ENCODE measurements at places on chromosomes 7 and 10.

DNA sequence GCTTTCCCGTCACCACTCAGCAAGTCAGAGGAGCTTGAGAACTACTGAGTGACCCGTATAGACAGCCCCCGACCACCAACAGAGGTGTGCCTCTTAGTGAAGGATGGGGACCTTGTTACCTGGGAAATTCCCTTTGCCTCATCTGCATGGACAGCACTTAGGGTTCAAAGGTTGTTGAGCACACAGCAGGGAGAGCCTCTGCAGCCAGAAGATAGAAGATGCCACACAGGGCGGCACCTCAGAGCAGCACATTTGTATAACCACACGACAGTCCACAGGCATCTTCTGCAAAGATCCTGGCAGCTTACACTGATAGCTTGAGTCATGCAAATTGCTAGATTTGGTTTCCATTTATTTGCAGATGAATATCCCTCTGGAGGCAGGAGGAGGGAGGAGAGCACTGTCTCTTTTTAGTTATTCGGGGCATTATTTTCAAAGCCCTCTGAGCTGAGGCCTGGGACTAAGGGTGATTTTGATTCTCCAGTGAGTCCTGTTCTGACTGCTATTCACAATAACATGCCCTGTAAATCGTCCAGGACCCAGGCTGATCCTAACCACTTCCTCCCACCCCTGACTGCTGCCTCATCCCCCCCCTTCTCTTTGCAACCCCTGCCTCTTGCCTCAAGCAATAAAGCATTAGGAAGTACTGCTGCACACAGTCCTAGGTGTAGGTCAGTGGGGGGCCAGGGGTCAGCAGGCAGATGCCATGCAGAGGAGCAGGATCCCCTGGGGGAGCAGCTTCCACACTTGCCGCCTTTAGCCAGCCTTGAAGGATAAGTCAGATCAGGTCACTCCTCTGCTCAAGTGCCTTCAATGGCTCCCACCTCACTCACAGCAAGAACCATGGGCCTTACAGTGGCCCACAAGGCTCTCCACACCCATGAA is 24.6 kb upstream of the INMT start:
- no peak for DNase-seq

DNA sequence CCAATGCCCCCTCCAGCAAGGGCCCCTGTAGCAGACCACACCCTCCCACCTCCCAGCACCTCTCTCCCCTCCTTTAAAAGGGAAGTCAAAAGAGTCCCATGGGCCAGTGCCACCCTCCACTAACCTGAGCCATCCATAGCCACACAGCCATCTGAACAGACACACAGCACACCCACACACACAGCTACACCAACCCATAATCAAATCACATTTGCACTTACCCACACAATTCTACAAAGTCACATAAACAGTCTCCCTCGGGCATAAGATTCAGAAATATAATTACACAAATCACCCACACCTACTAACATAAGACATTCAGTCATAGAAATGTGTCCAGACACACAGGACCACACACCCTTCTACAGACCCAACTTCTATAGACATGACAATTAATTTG is 96.3 kb downstream of the HIF1AN start:
- DNase-seq: no peak

- no peak for DNase-seq
Measured at GRCh38 chr7:91242097-91242844, 22.0 kb upstream of the FZD1 start.

DNA sequence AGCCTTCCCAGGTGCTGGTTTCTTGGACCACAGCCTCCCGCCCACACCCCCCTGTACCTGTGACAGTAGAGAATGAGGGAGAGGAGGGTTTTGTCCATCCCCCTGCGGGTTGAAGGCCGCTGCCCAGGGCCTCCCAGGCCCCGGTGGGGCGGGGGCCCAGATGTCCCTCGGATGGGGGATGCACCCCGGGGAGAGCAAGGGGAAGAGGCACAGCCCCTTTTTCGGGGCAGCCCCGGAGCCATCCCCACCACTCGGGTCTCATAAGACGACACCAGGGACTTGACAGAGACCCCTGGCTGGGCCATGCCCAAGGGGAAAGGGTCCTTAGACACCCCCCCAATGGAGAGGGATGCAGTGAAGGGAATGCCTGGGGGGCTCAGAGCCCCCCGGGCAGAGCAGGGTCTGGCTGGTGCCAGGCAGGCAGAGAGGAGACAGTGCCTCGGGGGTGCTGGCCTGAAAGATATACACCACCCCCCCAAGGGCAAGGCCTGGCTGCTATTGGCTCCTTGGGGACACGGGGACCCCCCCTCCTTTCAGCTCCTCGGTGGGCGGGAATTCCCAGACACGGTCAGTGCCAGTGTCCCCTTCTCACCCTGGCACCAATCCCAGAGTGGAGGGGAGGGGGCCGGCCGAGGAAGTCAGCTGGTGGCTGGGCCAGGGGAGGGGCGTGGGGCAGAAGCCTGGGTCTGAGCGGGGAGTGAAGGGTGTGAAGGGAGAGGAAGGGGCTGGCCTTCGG is 3.7 kb upstream of the SPACDR start:
- DNase-seq: no peak

GRCh38 chr7:66198469-66198868 is 6.7 kb upstream of the TPST1 start:
- no peak for DNase-seq

GRCh38 chr7:79386688-79387422 is 66.6 kb downstream of the MAGI2 start:
- DNase-seq: no peak

DNA sequence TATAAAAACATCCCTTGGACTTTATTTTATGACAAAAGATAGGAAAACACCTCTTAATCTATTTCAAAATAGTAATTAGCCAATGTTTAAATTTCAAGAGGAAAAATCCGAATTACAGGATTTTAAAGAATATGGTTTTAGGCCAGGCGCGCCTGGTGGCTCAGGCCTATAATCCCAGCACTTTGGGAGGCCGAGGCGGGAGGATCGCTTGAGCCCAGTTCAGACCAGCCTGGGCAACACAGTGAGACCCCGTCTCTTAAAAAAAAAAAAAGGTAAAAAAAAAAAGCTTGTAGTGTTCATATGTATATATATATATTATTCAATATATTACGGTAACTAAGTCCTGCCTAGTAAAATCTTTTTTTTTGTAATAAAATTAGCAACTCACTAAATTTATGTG is 1.4 kb downstream of the BNIP3 start:
- DNase-seq: no peak

DNA sequence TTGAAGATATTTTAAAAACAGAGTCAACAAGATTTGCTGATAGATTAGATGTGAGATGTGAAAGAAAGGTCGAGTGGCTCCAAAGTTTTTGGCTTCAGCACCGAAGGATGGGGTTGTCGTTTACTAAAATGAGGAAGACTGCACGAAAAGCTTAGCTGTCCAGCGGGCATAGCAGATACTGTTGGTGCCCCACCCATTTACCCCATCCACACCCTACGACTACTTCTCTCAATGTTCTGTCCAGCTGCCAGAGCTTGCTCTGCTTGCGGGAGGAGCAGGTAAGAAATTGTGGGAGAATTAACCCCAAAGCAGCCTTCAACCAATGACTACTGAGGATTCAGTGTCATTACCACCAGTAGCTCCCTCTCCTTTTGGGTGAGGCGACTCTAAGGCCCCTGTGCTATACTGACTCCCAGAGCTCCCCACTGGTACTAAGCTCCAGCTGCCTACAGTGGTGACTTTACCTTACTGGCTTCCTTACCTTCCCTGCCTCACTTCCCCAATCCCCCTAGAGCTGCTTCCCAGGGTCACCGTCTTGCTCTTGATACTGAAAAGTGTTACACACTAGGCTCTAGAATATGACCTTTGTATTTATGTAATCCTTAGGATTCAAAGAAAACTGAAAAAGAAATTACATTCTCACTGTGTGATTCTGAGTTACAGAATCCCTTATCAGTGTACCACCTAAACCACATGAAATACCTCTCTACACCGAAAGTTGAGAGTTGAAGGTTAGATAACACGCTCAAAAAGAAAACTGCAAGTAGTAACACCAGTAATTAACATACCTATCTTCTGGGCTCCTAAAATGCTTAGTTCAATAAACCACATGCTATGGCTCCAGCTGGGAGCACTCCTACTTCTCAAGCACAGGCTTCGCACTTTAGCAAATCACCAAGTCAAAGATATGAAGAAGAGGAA is 22.3 kb downstream of the CACUL1 start:
- DNase-seq: no peak

DNA sequence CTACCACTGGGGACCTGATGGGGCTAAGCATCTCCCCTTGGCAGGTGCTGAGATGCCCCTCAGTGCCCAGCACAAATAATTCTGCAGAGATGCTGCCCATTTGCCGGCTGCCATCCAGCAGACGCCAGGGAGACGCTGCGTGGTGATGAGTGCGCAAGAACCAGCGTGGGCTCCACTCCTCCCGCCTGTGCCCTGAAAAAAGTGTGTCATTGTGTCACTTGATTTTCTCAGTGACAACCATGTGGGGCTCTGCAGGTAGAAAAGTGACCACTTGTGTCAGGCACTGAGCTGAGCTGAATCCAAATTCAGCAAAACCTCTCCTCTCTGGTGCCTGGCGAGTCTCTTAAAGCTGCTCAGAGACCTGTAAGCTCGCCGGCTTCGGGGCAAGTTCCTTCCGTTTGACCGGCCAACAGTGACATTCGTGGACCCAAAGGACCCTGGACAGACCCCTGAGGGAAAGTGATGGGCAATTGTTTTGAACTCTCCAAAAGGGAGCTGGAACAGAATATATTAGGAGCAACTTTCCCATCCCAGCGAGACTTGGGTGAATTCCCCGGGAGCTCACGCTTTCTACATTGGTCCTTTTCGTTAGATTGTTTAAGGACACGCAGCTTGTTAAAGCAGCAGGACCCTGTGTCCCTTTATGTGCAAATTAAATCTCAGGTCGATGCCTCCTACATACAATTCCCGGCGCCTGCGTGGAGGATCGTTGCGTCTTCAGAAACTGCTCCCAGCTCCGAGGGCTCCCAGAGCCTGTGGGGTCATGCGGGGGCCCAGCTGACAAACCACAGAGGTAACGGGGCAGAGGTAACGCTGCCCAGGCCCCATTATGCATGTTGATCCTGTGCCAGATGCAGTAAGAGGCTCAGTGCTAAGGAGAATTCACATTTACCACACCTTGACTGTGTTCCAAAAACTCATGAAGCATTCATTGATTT is 332.7 kb downstream of the ADARB2 start:
- DNase-seq: no peak

- no peak for DNase-seq
Measured at GRCh38 chr10:86390337-86391120, 23.9 kb upstream of the GRID1 start.

DNA sequence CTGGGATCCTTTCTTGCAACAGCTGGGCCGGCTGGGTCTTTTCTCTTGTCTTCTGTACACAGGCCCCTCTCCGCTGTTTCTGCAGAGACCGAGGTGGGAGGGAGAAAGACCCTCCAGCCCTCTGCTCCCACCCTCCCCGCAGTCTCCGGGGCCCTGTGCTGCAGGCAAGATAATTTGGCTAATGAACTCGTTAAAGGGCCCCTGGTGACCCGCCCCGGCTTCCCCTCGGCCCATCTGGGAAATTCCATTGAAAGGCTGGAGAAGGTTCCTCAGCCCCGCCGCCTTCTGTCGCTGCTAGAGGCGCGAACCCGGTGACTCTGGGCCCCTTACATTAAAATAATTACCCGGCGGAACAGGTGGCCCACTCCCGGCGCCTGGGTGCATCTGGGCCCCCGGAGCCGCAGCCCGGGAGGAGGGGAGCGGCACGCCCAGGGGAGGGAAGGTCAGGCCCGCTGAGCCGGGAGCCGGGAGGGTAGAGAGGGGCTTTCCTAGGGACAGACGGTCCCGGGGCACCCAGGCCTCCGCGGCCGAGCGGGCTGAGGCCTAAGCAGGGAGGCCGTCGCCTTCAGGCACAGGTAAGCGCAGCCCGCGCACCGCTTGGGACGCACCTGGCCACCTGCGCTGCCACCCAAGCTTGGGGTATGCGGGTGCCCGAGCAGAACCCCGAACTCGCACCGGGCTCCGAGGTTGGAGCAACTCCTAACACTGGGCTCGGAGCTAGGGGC is 7.3 kb upstream of the MNX1 start:
- no peak for DNase-seq

- no peak for DNase-seq
Measured at GRCh38 chr7:137209151-137209817, 134.2 kb downstream of the PTN start.

DNA sequence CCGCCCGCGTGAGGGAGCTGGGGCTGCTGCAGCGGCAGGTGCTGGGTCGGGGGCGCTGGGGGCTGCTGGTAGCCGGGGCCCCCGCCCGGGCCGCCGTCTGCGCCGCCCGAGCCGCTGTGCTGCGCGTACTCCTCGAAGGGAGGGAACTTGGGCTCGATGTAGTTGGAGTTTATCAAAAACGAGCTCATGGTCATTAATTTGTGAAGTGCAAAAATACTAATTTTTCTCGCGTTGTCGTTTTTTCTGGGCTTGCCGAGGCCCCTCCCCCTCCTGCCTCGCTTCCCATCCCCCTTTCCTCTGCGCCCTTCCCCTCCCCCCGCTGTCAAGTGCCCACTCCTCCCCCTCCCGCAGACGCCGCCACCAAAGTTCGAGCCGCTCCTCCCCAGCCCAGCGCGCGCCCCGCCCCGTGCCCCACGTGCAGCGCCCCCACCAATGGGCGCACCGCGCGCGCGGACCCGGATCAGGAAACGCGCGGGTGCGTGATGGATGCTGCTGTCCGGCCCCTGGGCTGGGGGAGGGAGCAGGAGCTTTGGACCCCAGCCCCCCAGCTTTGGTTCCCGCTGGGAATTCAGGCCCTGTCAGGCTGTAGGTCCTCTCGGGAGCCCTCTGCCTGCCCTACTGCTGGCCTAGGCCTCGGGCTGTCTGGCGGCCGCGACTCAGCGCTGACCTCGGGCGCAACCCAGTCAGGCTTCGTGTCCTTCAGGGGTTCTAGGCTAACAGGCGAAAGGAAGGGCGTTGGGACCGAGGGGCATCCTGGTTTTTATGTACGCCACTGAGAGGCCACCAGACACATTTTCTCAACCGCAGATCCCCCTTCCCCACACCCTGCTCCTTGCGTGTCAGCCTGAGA is at the start of gene HOXA4:
HOXA4 (minus strand) TSS at position 218 of the 850 bp plus-strand sequence; CDS start at position 194, 24 bp downstream.
- peak; percentile 47 for DNase-seq

- DNase-seq: no peak
Measured at GRCh38 chr7:44306606-44307005, 18.8 kb downstream of the CAMK2B start.

DNA sequence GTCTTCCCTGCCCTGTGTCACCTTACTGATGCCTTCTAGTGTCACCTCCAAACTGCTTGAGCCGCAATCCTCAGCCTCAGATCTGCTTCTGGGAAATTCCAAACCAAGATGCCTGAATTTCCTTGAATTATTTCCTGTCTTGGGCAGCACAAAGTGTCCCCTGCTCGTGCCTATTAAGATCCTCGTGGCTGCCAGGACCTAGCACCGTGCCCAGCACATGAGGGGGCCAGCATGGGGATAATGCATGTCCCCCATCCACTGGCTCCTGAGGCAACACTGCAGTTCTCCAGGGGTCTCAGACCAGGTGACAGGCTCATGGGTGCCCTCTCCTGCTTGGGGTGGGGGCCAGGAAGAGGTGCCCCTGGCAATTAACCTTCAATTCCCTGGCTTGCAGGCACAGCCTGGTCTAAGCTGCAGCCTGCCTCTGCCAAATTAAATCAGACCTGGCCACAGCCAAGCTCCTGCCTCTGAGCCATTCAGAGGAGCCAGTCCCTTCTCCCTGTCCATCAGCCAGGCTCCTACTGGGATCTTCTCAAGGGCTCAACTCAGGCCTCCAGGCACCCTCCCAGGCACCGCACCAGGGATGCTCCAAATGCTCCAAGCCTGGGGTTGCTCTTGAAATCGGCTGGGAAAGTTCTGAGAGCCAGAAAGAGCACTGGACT is 146.6 kb downstream of the SH3PXD2A start:
- DNase-seq: no peak
